Right atrium auricular region (tissue), 2 donors: ENCODE measurements at places on chromosomes 11 and 22. TPM values are rescaled to one million over a fixed set of nuclear protein-coding genes. Genes with fewer than 3 reads are reported as not detected.

- no peak overlapping the region for H3K4me3 ChIP-seq
- no peak for DNase-seq
- H3K27ac ChIP-seq, result no peak overlapping the region
- no peaks in the 10 kb centered on the region for H3K36me3 ChIP-seq
- H3K4me1 ChIP-seq, result no peaks in the 10 kb centered on the region
These were observed 999 bp downstream of the FGF3 start for GRCh38 chr11:69818231-69818602.

DNA sequence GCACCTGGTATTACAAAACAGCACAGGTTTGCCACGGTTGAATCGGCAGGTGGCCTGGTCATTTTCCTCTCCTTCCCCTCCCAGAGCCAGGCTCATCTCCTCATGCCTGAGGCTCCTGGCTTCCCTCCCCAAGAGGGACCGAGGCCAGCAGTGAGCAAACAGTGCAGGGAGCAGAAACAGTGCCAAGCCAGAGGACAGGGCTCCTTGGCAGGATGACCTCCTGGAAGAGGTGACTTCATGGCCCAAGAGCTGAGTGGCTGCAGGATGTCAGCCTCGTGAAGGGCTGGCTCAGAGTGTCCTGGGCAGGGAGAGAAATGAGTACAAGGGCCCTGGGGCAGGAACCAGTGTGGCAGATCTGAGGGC lies 22.8 kb upstream of the PPFIA1 start:
- H3K27ac ChIP-seq, result no peak overlapping the region
- no peaks in the 10 kb centered on the region for H3K36me3 ChIP-seq
- H3K4me3 ChIP-seq, result no peak overlapping the region

DNA sequence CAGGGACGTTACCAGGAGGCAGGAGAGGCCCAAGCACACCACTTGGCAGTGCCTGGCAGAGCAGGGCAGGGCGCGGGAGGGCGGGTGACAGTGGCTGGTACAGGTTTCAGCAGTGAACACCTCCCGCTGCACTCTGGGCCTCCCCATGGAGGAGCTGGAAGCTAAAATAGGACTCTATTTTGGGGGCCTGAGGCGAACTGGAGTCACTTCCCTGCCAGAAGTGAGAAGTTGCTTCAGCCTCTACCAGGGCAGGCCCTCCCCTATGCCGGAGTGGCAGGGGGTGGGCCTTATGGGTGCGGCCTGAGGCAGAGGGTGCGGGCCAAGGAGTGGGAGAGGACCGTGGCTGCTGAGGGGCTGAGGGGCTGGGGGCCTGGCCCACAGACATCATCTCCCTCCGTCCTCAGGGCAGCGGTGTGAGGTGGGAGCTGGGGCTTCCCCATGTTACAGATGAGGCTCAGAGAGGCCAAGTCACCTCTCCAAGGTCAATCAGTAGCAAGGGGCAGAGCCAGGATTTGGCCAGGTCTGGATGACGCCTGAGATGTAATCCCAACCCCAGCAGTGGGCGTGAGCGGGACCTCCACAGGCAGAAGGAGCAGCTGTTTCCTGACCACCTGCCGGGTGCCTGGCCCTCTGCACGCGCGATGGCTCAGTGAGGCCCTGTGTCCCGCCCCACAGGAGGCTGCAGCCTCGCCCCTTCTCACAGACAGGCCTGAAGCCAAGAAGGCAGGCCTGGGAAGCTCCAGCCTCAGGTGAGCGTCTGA lies 39.3 kb downstream of the KCNJ4 start:
- H3K27me3 ChIP-seq, result no peaks in the 10 kb centered on the region
- H3K4me3 ChIP-seq, result no peak overlapping the region
- DNase-seq, result no peak

- H3K27ac ChIP-seq, result no peak overlapping the region
- H3K4me3 ChIP-seq, result no peak overlapping the region
- peak; percentile 54 for DNase-seq
- no peaks in the 10 kb centered on the region for H3K36me3 ChIP-seq
These were observed 425.8 kb downstream of the SOX6 start for GRCh38 chr11:15930442-15931025.

DNA sequence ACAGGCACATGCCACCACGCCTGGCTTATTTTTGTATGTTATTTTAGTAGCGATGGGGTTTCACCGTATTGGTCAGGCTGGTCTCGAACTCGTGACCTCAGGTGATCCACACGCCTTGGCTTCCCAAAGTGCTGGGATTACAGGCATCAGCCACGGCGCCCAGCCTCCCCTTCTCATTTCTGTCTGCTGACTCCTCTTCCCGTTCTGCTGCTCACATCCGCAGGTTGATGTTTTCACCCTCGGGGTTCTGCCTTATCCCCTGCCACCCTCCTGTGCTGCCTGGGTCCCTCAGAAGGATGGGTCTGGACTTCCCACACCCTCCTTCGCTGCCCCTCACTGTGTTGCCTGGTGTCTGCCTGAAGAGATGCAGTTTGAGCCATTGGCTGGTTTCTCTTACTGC lies 19.2 kb upstream of the VSIG10L2 start:
- no peak overlapping the region for H3K4me3 ChIP-seq
- peak; percentile 32 for DNase-seq
- no peaks in the 10 kb centered on the region for H3K4me1 ChIP-seq
- no peak overlapping the region for H3K27ac ChIP-seq
- H3K27me3 ChIP-seq, result no peaks in the 10 kb centered on the region
- H3K36me3 ChIP-seq, result no peaks in the 10 kb centered on the region

DNA sequence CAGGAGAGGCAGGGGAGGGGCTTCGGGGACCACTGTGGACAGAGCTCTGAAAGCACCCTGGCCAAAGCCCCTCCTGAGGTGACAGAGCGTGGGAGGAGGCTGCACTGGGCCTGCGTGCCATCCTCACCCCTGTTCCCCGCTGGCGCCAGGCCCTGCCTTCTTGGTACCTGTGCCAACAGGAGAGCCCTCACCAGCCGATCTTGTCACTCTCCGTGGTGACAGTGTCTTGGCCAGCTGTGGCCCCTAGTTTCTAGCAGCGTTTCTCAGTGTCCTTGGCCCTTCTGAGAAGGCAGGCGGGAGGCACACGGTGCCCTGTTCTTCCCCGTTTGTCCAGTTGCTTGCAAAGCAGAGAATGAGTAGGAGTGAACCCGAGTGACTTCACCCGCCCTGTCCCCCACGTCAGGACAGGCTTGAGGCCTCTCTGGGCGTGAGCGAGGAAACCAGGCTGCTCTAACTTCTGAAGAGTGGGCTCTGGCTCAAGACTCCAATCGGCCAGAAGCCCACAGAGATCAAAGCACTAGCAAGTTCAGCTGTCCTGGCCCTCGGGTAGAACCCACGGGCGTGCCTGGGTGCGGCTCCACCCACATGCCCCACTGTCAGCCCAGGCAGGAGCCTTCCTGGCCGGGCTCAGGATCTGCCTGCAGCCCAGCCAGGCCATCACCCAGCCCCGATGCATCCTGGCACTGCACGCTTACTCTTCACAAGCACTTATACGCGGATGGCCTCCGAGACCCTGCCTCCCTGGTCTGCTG lies 60.2 kb upstream of the EMID1 start:
- H3K36me3 ChIP-seq, result peaks cover 31% of the 10 kb centered on the region
- no peaks in the 10 kb centered on the region for H3K4me1 ChIP-seq
- no peak for DNase-seq
- H3K4me3 ChIP-seq, result no peak overlapping the region
- no peaks in the 10 kb centered on the region for H3K27me3 ChIP-seq

Gene SYTL2
- total RNA-seq, result 12.1 TPM

Gene LRRC32
- 56.0 TPM for total RNA-seq

- no peaks in the 10 kb centered on the region for H3K27me3 ChIP-seq
- H3K27ac ChIP-seq, result no peak overlapping the region
- DNase-seq, result no peak
- no peaks in the 10 kb centered on the region for H3K4me1 ChIP-seq
- H3K36me3 ChIP-seq, result no peaks in the 10 kb centered on the region
These were observed 378.8 kb downstream of the DCDC1 start for GRCh38 chr11:30990625-30991296.

DNA sequence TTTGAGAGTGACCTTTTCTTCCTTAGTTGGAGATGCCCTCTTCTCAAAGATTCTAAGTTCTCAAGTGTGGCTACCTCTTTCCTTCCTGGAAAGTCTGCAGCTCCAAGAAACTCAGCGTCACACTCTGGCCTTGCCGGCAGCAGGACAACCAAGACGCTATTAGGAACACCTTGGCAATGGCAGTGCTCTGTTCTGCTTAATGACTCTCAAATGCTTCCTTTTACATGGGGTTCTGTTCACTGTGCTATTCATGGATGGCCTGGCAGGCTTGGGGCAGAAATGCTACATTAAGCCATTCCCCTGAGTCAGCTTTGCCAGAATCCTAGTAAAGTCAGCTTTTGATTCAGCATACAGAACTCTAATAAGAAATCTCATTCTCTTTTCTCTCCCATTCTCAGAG lies 25.9 kb downstream of the LARGE2 start:
- H3K27ac ChIP-seq, result no peak overlapping the region
- peaks cover 70% of the 10 kb centered on the region for H3K36me3 ChIP-seq
- H3K4me1 ChIP-seq, result peaks cover 5% of the 10 kb centered on the region
- DNase-seq, result no peak

DNA sequence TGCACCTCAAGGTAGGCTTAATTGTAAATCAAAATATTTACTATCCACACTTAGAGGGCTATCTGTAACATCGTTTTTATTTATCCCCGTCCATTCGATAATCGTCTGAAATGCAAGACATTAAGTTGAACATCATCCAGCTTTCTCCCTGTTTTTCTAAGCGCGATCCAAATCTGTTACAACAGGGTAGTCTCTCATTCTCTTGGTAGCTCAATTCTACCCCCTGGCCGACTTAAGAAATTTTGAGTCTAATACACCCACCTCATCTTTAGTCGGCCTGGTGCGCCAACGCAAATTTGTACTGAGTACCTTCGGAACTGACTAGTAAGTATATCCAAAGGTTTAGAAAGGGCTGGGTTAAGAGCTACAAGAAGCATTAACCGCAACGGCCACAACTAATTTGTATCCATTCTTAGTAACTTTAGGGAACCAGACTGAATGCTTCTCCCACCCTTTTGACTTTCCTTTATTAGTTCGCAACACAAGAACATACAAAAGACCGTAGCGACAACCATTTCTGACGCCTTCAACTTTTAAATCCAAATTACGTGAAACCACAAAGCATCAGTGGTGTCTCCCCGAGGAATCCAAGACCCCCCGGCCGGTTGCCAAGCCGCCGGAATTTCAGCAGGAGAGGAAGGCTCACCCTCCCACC lies 1.0 kb upstream of the ZNF143 start:
- peak overlapping the region; percentile 85 for H3K4me3 ChIP-seq
- H3K27me3 ChIP-seq, result no peaks in the 10 kb centered on the region
- DNase-seq, result no peak
- no peaks in the 10 kb centered on the region for H3K36me3 ChIP-seq
- peak overlapping the region; percentile 96 for H3K27ac ChIP-seq

Gene MS4A8
- total RNA-seq, result not detected

Gene RAB6A
- 104 TPM for total RNA-seq

DNA sequence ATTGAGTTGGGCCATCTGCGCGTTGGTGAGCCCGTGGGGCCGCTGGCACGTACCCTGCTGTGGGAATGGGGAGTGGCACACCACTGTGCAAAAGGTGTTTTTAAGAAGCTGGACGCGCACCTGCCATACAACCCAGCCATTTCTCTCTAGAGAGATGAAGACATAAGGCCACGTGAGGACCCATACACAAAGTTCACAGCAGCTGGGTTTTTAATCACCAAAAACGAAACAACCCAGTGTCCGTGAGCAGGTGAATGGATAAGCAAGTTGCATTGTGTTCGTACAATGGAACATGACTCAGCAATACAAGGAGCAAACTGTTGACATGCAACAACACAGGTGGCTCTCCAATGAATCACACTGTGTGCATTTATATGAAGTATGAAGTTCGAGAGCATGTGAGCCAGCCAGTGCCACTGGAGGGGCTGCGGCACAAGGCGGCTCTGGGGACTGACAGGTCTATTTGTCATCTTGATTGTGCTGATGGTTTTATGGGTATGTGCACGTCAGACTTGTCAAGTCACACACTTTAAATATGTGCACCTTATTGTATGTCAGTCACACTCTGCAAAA lies 30.6 kb upstream of the PANX2 start:
- H3K27me3 ChIP-seq, result no peaks in the 10 kb centered on the region
- H3K36me3 ChIP-seq, result no peaks in the 10 kb centered on the region
- no peak overlapping the region for H3K4me3 ChIP-seq
- no peak overlapping the region for H3K27ac ChIP-seq
- no peak for DNase-seq
- H3K4me1 ChIP-seq, result no peaks in the 10 kb centered on the region

DNA sequence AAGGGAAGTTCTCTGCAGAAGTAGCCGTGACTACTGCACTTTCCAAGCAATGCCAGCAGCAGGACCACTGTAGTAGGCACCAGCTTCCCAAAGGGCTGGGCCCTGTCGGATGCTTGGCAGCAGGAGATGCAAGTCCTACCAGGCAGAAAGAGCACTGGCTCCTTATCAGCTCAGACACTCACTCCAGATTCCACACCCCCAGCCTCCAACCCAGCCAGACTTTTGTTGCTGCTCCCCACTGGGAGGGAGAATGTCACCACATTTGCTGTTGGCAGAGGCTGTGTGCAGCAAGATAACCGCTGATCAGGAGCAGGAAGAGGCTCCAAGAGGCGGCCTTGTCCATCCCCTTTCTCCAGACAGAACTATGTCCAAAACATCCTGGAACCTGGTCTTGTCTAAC lies 118.7 kb downstream of the C11orf58 start:
- H3K27ac ChIP-seq, result peak overlapping the region; percentile 73
- no peak overlapping the region for H3K4me3 ChIP-seq

Gene MUC2
- not detected for total RNA-seq

DNA sequence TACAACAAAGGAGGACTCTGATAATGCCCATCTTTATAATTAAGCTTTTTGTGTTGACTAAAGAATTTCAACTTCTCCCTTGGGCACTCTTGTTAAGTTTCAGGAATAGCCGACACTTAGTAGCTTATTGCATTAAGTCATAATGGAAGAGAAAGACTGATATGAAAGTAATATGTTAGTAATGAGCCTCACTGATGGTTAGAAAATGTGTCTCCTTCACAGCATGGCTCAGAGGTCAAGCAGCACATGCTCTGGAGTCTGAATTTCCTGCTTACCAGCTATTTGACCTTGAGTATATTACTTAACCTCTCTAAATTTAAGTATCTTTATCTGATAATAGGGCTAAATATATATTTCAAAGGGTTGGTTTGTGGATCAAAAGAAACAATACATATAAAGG lies 39.0 kb downstream of the PDGFD start:
- no peaks in the 10 kb centered on the region for H3K4me1 ChIP-seq
- no peak overlapping the region for H3K27ac ChIP-seq
- no peaks in the 10 kb centered on the region for H3K27me3 ChIP-seq
- H3K36me3 ChIP-seq, result no peaks in the 10 kb centered on the region

DNA sequence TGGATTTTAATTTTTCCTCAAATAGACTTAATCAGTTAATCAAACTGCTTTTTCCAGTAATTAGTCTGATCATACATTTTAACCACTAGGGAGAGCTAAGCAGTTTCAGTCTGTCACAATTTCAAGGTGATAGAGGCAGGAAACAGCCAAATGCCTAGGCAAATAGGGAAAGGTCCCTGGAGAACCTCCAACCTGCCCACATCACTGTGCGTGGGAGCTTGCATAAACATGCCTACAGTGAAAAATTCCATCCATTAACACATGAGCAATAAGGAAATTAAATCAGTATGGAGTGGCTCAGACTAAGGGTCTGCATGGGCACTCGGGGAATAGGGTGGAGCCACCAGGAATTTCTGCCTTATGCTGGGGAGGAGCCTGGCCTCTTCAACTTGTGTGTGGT lies 74.6 kb downstream of the AASDHPPT start:
- no peak overlapping the region for H3K4me3 ChIP-seq
- DNase-seq, result no peak
- H3K27ac ChIP-seq, result no peak overlapping the region
- no peaks in the 10 kb centered on the region for H3K27me3 ChIP-seq
- H3K4me1 ChIP-seq, result no peaks in the 10 kb centered on the region
